NCI-H524 treated with DMSO at 0.1 percent for 48 hours (cell line): ENCODE measurements at places on chromosomes 3 and 15.

DNA sequence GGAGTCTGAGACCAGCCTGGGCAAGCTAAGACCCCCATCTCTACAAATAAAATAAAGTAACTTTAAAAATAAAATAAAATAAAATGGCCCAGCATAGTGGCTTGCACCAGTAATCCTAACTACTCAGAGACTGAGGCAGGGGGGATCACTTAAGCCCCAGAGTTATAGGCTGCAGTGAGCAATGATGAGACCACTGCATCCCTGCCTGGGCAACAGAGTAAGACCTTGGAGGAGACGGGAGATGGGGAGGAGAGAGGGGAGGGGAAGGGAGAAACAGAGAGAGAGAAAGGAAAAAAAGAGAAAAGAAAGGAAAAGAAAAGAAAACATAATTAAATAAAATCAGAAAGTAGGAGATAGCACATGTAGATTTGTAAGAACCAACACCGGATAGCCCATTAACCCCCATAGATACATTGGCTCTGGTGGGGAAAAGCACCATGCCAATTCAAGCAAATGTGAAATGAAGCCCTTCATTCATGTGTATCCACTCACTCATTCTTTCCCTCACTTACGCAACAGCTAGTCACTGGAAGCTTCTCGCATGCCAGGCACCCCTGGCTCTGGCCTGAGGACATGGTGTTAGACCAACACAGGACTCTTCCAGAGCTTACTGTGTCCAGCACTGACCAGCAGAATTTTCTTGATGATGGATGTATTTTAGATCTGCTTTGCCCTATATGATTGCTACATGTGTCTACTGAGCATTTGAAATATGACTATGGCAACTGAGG is 183.2 kb downstream of the MAGI1 start:
- no peak for DNase-seq

GRCh38 chr15:48989170-48989569 is 25.5 kb upstream of the SHC4 start:
- DNase-seq = no peak

DNA sequence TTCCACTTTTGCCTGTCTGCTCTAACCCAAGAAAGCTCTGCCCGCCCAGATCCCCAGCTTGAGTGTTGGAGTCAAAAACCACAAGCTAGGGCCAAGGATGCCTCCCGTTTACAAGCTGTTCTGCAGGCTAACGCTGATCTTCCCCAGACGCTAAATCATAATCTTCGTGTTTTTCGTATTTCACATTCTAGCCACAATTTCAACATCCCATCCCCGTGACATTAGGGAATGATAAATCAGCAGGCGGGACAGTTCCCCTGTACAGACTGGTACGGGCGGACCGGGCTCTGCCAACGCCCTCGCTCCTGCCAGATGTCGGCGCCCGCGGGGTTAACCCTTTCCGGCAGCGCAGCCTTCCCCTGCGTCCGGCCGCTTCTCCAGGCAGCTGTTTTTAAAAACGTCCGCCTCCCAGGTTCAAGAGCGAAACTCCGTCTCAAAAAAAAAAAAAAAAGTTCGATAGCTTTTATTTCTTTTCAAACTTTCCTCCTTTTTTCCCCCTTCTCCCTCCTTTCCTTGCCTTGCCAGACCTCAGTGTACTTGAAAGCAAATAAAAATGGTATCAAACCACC is 81.0 kb upstream of the BNC1 start:
- DNase-seq = peak; percentile 31

DNA sequence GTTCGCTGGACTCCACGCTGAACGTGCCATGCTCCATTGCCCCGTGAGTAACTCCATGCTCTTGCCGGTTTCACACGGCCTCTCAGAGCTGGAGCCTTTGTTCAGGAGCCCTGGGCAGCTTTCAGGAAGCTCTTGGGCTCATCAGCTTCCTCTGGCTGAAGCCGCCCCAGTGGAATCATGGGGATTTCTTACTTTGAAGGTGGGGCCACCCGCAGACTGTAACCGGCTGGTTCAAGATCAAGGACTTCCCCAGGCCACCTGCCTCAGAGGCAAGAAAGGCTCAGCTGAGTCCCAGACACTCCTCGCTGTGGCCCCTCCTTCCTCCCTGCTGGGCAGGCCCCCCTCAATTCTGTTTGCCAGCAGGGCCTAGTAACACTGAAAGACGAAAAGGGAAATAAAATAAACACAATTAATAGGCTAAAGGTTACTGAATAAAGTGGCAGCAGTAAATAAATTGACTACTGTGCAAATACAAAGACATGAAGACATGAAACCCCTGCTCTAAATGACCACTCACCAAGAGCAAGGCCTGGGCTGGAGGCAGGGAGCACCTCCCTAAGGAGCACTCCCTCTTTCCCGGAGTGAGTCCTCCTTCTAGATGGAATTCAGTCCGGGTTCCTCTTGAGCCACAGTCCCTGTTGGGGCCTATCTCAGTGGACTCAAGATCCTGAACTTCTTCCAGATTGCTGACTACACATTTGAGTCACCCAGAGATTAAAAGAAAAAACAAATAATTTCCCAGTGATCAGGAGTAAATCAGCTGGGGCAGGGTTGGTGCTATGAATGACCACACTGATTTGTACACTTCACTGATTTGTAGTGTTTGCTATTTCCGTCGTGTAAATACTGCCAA is 51.0 kb downstream of the ZDHHC19 start:
- peak; percentile 16 for DNase-seq

- DNase-seq = no peak
Observed at GRCh38 chr3:130576375-130577266, 59.6 kb downstream of the COL6A6 start.
